Jurkat, Clone E6-1 (cell line): ENCODE measurements at places on chromosomes 12 and 14.

DNA sequence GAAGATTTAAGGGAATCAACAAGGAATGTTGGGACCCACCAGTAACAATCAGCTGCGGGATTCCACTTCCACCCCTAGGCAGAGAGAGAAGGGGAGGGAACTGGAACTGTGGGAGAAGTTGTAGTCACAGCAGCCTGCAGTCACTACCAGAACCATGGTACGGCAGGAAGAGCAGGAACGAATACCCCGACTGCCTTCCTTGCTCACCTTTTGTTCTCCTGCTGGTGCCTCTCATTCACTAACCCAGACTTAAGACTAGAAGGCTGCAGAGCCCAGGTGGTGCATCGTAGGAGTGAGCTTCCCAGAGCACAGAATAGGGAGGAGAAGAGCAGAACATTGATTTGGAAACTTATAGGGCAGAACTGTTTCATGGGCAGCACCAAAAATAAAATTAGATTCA lies 154.2 kb downstream of the DYRK2 start:
- DNase-seq: no peak

GRCh38 chr14:92733007-92733406 lies 15.4 kb downstream of the LGMN start:
- no peak for DNase-seq

GRCh38 chr12:86421333-86421732 lies 165.1 kb upstream of the MGAT4C start:
- DNase-seq: no peak

GRCh38 chr12:52126605-52127578 lies 47.4 kb downstream of the SMIM41 start:
- DNase-seq: no peak

- no peak for DNase-seq
Measured at GRCh38 chr12:89212339-89212771, 139.9 kb downstream of the DUSP6 start.

DNA sequence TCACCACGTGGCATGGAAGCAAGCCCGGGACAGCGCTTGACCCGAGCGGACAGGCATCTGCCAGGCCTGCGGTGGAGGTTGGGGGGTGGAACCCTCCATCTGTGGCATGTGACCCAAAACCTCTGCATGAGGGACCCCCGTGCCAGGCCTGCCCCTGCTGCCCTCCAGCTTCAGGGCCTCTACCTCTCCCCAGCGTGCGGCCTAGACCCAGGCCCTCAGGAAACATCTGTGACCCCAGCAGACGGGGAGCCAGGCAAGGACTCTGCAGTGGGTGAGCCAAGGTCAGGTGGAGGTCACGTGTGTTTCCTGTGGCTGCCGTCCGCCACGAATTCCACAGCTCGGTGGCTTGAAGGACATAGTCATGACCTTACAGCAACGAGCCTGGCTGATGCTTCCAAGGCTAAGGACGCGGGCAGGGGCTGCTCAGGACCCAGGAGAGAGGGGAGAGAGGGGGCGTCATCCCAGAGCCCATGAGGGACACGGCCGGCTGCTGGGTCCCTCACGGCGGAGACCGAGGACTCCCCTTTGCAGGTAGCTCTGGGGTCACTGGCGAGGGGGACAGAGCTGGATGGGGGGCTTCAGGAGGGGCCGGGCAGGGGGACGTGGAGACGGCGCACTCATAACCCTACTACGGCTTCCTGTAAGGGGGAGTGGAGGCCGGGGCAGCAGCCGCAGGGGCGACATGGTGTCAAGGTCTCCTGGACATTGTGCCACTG lies 91.5 kb downstream of the GALNT9 start:
- no peak for DNase-seq

DNA sequence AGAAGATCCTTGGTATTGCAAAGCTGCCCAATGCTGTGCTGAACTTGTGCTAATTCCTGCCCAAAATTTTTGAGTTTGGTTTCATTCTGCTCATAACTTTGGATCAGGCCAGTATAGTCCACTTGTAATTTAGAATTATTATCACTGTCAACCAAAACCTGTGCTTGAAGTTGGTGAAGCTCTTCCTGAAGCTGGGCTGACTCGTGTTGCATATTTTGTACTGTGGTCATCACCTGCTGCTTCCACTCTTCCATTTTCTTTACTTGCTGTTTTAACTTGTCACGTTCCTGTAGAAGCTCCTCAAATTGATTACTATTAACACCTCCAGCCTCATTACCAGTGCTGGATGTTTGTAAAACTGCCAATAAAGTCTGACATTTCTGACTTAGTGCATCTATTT lies 35.8 kb downstream of the TRIP11 start:
- DNase-seq: no peak

- no peak for DNase-seq
Measured at GRCh38 chr14:58133739-58134138, 18.3 kb downstream of the ARMH4 start.

GRCh38 chr12:77189458-77189857 lies 124.1 kb upstream of the E2F7 start:
- DNase-seq: no peak

DNA sequence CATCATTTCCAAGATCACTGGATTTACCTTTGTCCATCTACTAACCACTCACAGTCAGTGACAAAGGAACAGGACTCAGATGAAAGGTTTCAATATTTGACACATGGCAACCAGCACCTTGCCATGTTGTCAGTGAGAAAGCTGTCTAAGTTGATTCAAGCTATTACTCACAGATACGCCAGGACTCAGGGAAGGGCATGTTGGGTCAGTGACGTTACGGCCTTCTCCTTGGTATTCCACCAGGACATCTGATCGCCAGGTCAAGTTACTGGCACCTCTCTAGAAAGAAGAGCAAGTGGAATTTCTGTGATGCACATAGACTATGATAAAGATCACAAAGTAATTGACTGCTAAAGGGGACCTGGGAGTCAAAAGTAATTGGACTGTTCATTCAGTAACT lies 36.4 kb downstream of the GNS start:
- no peak for DNase-seq

GRCh38 chr12:38132139-38132538 lies 184.4 kb upstream of the ALG10B start:
- no peak for DNase-seq

DNA sequence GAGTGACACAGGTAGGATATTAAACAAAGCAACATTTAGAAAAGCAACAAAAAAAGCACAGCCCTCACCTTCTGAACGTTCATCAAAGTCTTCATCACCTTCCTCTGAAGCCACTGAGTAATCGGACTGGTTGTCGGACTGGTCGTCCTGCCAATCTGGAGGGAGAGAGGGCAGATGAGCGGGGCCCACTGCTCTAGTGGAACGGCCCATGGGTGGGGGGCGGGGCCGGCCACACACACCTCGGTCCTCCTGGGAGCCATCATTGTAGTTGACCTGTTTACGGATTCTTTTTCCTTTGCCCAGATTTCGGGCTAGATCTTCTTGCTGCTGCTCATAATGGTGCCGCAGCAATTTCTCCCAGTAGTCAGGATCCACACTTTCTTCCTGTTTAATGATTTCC lies 14.9 kb upstream of the NOP2 start:
- no peak for DNase-seq

GRCh38 chr12:76943008-76943407 lies 64.2 kb upstream of the CSRP2 start:
- no peak for DNase-seq

DNA sequence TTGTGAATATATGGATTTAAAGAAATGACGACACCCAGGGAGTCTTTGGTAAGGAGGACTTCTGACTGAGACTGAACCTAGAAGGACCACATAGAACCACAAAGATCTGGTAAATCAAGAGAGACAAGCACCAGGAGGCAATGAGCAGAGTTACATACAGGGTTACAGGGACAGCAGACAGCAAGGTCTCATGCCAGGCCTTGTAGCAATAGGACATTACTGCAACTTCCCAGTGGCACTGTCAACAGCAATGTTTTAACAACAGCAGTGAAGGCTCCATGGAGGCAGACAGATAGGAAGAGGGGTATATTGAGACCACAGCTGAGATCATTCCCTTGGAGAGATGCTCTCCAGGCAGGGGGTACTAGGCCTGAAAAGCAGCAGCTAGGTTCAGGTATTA lies 18.5 kb downstream of the CPNE8 start:
- no peak for DNase-seq

DNA sequence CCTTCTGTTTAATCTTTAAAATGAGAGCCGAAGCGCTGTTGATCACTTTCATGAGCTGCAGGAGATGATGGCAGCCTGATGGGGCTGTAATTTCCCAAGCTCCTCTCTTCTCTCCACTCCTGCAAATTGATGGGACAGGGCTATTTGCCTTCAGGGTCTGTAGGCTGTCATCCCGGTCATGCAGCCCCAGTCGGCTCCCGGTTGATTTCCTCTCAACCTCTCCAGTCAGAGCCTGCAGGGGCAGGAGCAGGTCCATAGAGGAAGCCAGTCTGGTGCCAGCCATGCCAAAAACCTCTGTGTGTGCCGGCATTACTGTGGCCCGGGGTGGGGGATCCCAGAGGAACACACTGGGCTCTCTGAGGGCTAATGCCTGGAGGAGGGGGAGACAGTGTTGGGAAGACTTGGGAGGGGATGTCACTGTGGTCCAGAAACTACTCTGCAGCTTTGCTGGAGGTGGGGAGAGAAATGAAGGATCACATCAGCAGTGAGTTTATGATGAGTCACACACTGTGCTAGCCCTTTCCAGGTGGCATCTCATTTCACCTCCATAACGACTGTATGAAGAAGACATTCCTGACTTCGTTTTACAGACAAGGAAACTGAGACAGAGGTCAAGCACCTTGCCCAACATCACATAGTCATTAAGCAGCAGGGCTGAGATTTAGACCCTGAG lies 46.5 kb upstream of the PRIMA1 start:
- DNase-seq: no peak

DNA sequence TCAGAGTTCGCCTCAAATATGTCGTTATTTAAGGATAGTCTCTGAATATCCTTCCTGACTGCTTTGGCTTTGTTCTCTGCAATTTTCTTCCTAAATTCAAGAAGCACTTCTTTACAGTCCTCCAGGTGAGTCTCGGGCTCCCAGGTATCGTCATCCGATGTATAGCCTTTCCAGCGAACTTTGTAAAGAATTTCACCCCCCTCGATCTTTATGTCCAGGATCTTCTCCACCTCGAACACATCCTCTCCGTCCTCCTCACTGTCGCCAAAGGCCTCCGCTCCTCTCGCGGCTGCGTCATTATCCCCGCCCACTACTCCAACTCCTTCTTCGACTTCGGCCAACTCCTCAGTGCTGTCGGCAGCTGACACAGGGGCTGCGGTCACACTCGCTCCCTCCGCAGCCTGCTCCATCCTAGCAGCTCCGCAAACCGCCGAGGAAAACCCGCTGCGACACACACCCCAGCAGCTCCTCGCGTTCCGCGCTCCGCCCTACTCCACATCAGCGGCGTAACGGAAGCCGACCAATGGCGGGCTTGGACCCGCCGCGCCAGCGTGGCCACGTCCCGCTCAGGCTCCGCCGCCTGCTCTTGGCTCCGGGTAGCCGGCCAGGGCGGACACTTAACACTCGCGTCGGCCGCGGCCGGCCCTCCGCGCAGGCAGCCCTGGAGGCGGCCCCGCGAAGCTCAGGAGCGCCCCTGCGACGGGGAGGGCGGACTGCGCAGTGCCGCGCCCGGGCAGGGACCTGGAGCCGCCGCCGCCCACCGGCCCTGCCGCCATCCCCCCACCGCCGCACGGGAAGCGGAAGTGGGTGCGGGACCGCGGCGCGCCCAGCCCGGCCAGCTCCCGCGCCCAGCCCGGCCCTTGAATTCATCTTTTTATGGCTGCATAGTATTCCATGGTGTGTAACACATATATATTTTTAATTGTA lies 4.1 kb downstream of the CD163L1 start:
- no peak for DNase-seq

- DNase-seq: no peak
Measured at GRCh38 chr12:94415066-94415465, 44.6 kb downstream of the CEP83 start.

DNA sequence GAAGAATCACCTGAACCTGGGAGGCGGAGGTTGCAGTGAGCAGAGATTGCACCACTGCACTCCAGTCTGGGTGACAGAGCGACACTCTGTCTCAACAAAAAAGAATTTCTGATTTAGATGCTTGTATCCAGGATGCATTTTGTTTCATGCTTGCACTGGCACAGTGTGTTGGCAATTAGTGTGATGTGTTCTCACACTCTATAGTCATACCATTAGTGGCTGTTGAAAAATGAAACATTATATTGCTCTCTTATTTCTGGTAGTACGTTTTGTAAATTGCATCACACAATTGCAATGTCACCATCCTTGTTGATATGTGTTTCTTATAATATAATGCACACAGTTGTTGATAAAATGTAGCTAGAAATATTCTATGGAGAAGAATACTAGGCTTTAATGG lies 51.3 kb upstream of the RMST start:
- no peak for DNase-seq

DNA sequence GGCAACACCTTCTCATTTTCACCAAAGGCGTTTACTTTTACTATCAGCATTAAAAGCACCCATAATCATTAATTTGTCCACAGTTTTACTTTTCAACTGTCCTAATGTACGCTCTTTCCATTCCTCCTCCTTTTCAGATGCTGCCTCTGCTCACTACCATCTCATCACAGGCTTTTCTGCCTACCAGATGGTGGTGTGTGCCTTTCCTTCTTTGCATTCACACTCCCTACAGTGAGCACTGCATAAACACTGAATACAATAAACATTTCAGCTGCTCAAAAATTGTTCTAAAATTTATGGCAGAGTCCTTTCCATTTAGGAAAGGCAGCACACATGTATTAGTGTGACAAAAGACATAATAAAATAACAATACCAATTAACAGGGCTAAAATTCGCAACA lies 435.7 kb downstream of the GXYLT1 start:
- DNase-seq: no peak

- no peak for DNase-seq
Measured at GRCh38 chr12:56989861-56990610, 16.3 kb downstream of the ZBTB39 start.

GRCh38 chr12:9711664-9712063 lies 21.2 kb downstream of the CLECL1 start:
- DNase-seq: no peak

DNA sequence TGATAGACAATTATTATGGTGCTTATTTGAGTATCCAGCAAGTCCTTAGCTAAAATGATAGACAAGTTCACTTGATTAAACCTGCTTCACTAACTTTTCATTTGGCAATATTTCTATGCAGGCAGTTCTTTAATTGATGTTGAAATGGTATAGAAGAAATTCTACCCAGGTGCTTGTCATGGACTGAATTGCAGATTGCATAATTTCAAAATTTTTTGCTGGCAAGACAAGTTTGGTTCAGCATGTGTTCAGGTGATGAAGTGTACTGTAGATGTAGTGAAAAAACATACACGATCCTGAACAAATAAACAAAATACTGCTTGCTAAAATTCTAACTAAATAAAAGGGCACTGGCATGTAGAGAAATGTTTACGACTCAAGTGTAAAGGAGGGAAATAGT lies 189.0 kb downstream of the FOXA1 start:
- no peak for DNase-seq

DNA sequence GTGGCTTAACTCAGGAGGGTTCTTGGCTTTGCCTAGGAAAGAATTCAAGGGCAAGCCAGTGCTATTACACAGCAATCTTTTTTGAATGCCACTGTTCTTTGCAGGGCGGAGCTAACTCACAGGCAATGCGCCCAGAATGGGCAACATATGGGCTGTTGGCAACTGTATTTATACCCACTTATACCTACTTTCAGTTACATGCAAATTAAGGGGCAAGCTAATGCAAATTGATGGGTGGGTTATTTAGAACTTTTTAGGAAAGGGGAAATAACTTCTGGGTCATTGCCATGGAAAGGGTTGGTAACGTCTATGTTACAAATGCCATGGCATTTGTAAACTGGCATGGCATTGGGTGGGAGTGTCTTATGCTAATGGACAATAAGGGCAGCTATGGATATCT lies 85.4 kb downstream of the C12orf50 start:
- no peak for DNase-seq
